ENCODE measurements at places on chromosomes 6 and 20.

DNA sequence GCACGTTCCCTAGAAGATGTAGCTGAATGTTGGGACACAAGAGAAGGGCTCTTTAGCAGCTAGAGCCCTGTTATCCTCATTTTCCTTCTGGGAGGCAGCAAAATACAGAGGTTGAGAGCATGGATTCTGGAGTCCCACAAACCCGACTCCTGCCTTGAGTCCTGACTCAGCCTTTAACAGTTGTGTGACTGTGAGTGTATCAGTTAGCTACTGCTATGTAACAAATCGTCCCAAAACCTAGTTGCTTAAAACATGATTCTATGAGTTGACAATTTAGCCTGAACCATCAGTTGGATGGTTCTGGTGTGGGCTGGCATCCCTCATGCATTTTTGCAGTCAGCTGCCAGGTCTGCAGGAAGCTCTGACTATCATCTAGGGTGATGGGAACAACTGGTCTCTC, 54.6 kb downstream of the RBM38 start:
- DNase-seq = no peak

DNA sequence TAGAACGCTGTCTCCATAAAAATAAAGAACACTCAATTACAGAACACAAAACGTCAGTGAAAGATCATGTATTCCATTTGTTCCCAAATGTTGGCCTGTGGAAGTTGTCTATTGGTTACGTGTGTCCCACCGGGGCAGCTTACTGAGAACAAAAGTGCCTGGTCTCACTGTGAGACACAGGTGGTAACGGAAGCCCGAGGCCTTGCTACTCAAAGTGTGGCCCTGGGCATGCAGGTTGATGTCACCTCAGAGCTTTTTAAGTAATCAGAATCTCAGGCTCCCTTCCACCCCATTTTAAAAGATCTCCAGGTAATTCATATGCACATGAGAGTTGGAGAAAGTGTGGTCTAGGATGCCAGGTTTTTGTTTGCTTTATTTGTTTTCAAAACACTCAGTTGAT, 422.5 kb upstream of the OPRM1 start:
- no peak for DNase-seq

DNA sequence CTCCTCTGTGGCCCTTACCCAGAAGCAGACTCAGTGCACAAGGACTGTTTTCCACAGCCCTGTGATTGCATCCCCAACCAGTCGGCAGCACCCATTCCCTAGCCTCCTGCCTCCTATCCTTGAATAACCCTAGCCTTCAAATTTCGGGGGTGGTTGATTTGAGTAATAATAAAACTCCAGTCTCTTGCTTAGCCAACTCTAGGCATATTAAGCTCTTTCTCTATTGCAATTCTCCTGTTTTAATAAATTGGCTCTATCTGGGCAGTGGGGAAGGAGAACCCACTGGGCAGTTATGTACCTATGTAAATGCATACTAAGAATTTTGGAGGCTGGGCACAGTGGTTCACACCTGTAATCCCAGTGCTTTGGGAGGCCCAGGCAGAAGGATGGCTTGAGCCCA, 70.6 kb upstream of the ZMYND8 start:
- DNase-seq = no peak

GRCh38 chr6:92111386-92111785, 1308.0 kb downstream of the EPHA7 start:
- no peak for DNase-seq

- no peak for DNase-seq
These were observed 285.7 kb downstream of the BTBD9 start for GRCh38 chr6:38354037-38354381.

- DNase-seq = no peak
These were observed 45.8 kb downstream of the AHI1 start for GRCh38 chr6:135451617-135452190.

- no peak for DNase-seq
These were observed 774 bp upstream of the SFT2D1 start for GRCh38 chr6:166343150-166343487.

DNA sequence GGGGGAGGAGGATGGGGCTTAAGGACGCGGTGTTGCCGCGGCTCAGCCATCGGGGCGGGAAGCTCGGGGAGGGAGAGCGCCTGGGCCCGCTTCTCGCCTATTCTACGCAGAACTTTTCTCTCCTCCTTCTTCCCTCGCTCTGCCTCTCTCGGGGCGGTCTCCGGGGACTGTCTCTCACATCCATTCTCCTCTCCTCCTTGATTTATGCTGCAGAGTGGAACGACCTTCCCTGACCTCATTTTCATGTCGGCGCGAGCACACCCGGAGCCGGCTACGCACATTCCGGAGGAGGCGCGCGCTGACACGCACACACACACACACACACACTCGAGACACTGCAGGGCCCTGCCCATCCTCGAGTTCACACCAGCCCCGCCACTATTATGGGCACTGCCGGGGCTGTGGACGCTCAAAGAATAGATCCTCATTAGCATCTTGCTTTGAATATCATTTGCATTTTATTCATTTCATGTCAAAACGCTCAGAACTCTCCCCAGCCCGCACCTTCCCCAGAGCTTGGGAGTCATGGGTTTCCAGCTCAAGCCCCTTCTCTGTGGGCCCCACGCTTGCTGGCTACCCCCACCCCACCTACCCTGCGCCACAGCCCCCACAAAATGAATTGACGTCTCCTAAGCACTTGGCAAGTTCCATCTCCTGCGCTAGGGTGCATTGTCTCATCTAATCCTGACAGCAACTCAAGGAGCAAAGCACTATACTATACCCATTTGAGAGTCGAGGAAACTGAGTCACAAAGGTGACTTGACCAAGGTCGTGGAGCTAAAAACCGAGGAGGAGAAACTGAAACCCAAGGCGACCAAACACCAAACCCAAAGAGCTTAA, 36.8 kb downstream of the NCR2 start:
- peak; percentile 61 for DNase-seq

GRCh38 chr6:31791324-31792089, 4.0 kb downstream of the VARS1 start:
- peak; percentile 82 for DNase-seq

GRCh38 chr6:5761370-5761769, 245.4 kb downstream of the NRN1 start:
- DNase-seq = no peak

GRCh38 chr6:52125572-52125971, 38.2 kb upstream of the PKHD1 start:
- DNase-seq = no peak

DNA sequence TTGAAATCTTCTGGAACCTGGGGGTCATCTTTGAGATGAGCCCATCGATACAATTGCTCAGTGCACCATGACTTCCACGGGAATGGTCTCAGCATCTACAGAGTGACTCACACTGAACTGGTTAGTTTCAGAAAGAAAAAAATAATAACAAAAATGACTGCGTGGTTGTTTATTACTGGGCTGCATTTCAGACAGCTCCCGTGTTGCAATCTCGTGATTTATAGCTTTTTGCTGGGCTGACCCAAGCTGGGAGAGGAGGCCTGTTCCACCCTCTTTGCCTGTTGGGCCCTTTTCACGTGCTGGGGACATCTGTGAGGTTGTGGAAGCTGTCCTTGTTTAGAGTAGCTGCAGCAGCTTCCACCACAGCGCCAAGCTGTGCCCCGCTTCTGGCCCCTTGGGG, 225.5 kb downstream of the BMP7 start:
- DNase-seq = no peak

GRCh38 chr20:50491168-50491567, 19.0 kb upstream of the PTPN1 start:
- DNase-seq = no peak

DNA sequence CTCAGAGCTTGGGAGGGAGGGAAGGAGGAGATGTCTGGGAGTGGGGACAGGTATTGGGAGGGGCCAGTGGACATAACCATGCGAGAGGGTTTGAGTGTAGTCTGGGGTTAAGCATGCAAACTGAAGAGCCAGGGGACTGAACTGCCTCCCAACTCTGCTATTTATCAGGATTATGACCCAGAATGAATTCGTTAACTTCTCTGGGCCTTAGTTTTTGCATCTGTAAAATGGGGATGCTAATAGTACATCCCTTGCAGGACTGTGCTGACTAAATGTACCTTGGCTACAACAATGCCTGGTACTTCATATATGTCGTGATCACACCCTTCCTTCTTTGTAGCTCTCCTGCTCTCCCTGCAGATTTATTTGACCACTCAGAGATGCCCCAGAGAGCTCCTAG, 83.6 kb downstream of the MDGA1 start:
- DNase-seq = no peak

DNA sequence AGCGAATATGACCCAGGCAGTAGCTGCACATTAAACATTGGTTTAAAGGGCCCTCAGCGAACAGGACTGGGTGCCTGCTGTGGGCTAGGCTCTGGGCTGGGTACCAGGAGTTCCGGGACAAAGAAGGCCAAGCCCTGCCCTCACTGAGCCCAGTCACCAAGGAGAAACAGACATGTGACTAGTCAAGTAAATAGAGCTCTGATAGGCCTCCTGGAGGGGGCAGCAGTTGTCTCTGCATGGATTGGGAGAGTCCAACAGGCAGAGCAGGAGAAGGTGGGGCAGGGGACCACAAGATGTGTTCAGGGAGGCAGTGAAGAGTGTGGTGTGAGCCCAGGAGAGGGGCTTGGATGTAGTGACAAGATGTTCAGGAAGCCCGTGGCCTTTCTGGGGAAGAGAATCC, 3.1 kb downstream of the HM13 start:
- DNase-seq = peak; percentile 80

GRCh38 chr20:62642666-62643520, 590 bp downstream of the SLCO4A1 start:
- DNase-seq = peak; percentile 44

DNA sequence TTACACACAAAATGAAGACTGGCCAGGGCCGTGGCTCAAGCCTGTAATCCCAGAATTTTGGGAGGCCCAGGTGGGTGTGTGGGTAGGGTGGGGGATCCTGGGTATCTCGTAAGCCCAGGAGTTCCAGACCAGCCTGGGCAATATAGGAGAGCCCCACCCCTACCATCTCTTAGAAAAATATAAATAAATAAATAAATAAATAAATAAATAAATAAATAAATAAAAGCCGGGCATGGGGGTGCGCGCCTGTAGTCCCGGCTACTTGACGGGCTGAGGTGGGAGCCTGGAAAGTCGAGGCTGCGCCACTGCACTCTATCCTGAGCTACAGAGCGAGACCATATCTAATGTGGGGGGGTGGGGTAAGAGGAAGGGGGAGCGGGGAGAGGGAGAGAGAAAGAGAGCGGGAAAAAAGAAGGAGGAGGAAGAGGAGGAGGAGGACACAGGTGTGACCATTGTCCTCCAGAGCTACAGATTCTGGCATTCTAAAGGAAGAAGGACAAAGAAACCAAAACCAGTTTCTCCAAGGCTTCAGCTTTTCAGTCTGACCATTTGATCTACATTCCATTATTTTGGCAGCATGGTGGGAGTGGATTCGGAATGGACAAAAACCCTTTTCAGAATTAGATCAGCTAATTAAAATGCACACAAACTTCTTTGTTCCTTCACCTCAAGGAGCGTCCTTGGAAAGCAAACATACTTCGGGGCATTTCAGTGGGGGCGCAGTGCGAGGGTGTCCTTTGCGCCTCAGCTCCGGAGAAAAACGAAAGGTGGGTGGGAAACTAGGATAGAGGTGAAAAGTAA, 577 bp upstream of the C6orf141 start:
- DNase-seq = no peak

DNA sequence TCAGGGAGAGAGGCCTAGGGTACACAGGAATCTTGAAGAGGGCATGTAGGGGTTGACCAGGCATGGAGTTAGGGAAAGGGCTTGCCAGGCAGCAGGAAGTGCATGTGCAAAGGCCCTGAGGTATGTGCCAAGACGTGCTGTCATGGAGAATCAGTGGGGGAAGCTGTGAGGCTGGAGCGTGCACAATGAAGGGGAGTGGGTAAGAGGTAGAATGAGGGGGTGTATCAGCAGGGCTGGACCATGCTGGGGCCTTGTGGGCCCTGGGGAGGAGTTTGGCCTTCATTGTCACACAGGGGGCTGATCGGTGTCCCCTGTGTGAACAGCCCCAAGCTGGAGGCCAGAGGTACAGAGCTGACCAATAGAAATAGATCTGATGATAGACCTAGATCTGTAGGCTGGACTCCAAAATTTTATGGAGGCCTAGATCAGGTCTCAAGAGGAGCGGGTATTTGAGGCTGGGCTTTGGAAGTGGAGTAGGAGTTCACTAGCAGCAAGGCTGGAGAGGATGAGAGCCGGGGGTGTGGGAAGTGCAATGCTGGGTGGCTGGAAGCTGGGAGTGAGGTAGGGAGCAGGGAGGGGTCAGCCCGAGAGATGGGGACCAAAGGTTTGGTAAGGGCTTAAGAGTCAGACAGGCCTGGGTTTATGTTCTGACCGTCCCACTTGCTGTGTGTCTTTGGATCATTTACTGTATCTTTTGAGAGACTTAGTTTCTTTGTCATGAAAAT, 3.0 kb downstream of the SRC start:
- DNase-seq = no peak

GRCh38 chr6:105507811-105508210, 104.9 kb upstream of the PREP start:
- no peak for DNase-seq

- no peak for DNase-seq
These were observed 22.6 kb downstream of the NEDD9 start for GRCh38 chr6:11209906-11210305.

DNA sequence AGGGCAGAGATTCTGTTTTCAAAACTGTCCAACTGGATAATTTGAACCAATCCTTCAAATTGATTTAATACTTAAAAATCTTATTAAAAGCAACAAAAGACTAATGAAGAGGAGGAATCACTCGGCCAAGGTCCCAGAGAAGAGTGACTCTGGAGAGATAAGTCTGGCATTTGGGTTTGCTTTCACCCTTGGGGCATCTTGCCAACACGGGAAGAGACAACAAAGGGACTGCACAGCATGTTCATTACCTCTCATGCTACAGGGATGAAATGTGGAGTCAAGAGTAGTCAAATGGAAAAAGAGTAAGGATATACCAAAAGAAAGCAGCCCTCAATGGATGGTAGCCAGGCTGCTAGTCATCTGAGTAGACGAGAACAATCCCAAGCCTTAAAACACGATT, 68.2 kb downstream of the KHDRBS2 start:
- DNase-seq = no peak

DNA sequence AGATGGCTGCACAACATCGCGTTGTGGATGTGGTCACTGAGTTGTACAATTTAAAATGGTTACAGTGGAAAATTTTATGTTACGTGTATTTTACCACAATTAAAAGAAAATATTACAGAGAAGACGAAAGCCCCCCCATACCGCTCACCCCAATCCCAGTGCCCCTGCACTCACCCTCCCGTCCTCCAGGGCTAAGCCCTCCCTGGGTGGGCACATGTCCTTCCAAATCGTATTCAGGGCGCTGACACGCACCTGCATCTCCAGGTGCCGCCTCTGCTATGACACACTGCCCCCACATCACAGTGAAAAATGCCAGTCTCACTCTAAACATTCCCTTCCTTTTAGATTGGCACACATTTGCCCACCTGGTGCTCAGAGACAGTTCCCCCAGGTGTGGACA, 49.4 kb downstream of the PSMG4 start:
- DNase-seq = no peak

DNA sequence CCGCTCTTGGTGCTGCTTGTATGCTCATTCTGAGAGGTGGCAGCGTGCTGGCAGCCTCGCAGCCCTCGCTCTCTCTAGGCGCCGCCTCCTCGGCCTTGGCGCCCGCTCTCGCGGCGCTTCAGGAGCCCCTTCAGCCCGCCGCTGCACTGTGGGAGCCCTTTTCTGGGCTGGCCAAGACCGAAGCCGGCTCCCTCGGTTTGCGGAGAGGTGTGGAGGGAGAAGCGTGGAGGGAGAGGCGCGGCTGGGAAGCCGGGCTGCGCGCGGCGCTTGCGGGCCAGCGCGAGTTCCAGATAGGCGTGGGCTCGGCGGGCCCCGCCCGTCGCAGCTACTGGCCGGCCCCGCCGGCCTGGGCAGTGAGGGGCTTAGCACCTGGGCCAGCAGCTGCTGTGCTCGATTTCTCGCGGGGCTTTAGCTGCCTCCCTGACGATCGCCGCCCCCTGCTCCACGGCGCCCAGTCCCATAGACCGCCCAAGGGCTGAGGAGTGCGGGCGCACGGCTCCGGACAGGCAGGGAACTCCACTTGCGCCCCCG, 19.5 kb upstream of the FAM8A1 start:
- peak; percentile 67 for DNase-seq

Measured in glutamatergic neuron (in vitro differentiated cells).